Amniotic stem cell (primary cell): ENCODE measurements at places on chromosomes 12 and 14.
A peak's percentile ranks its signal among the peaks of the same experiment; 100 is the strongest.

GRCh38 chr12:106226884-106227640 is 20.8 kb downstream of the CKAP4 start:
- peak; percentile 41 for DNase-seq

GRCh38 chr14:100484531-100485267 is 102.5 kb downstream of the BEGAIN start:
- no peak for DNase-seq

DNA sequence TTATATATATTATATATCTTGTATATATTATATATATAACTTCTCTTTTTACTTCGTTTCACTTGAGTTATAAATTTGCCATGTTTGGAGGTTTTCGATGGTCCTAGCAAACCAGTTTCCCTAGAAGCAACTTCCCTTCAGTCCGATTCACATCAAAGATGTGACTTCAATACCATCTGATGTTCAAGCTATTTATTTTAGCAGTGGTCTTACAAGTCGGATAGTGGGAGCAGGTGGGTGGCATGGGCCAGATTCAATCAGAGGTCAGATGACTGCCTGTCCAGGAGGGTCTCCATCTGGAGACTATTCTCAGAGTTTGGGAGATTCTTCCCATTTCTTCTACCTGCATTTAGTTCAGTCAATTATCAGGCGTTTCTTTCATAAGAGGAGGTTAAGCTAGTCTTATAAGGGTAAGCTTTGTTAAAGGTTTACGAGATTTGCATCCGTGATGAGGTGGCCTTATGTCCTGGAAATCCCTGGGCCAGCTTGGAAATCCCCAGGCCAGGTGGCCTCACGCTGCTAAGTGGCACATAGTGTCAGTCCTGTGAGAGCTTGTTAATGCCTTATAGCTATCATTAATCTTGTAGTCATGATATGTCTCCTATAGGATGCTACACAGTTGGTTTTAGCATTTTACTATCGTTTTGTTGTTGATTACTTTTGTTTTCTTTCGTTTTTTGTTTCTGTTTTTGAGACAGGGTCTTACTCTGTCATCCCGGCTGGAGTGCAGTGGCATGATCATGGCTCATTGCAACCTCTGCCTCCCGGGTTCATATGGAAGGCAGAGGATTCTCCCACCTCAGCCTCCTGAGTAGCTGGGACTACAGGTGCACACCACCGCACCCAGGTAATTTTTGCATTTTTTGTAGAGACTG is 145.8 kb downstream of the BICD1 start:
- no peak for DNase-seq

DNA sequence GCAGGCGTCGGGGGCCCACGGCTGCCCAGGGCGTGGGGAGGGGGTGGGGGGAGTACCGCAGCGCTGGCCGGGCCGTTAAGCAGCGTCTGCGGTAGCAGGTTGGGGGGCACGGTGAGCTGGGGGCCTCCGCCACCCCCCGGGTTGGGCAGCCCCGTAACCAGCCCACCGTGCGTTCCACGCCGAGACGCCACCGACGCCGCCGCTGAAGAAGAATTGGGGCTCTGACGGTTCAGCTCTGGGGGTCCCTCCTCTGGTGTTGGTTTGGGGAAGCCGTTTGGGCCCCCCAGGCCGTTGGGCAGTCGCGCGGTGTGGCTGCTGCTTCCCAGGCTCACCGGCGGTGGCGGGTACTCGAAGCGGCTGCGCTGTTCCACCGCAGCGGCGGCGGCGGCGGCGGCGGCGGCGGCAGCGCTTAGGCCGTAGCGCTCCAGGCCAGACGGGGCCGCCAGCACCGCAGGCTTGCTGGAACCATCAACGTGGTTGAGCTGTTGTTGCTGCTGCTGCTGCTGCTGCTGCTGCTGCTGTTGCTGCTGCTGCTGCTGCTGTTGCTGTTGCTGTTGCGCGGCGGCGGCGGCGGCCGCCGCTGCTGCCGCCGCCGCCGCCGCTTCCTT is 1.5 kb downstream of the IRF2BPL start:
- no peak for DNase-seq

DNA sequence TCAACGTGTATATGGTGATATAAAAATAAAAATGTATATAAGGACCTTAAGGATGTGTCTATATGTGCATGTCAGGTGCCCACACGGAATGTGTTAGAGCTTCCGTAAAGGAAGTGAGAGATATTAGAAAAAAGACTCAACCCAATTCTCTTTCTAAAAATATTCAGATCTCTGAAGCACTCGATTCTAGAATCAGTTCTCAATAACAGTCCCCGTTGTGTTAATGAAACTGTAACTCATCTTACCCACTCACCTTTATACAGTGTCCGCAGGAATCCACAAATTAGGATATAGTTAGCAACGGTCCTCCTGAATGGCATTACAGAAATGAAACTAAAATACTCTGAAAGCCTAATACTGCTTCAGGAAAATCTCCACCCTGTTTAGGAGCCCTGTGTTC is 29.3 kb downstream of the GRIN2B start:
- no peak for DNase-seq
